Renal cortex interstitium (tissue), 15 donors: ENCODE measurements at places on chromosomes 12 and 14. TPM values are rescaled to one million over a fixed set of nuclear protein-coding genes. Genes with fewer than 3 reads are reported as not detected.

Gene GPRC5D
- polyA plus RNA-seq, result 0.33 TPM

Gene TSPAN8
- 35.7 TPM for polyA plus RNA-seq

Gene GLIPR1L1
- polyA plus RNA-seq, result not detected

Gene RPL10L
- polyA plus RNA-seq, result not detected

- DNase-seq, result no peak
These were observed 36.4 kb upstream of the EML1 start for GRCh38 chr14:99756796-99757195.

- no peak for DNase-seq
These were observed 8.9 kb downstream of the DCP1B start for GRCh38 chr12:1995205-1995896.

DNA sequence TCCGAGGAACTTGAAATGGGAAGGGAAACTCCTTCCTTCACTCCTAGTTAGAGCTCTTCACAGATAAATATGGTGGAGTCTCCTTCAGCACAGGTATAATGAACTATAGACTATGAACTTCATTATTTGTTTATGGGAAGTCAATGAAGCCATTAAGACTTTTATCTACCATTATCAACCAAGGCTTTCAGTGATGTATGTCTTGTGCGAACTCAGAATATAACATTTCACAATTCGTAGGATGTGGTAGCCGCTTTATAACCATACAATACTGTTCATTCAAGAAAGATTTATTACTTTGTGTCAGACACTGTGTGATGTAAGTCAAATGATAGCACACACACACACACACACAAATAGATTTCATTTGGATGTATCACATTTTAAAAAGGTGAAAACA, 24.8 kb upstream of the ETNK1 start:
- no peak for DNase-seq

DNA sequence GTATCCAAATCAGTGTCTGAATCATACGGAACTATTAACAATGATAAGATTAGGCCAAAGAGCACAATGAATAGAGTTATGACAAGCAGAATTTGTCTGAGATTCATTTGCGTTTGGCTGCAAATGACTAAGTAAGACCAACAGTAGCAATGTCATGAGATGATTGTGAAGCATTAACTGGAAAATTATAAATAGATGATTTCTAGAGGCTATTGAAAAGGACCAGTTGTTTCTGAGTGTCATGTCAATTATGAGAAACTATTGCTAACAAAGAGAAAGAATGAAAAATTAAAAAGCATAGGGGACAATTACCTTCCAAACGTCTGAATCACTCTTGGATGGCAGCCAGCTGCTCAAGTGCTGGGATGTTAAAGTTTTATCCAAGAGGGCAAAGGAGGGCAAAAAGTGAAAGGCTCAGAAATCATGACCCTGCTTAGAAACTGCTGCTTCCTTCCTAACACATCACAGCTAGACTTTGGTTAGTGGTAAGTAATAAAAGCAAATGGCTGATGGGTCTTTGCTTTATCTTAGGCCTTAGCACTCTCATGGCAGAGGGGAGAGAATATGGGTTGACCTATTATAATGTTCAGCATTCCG, 89.0 kb downstream of the AKAP6 start:
- no peak for DNase-seq

- DNase-seq, result no peak
These were observed 73.0 kb downstream of the TMEM132D start for GRCh38 chr12:129830796-129831195.

GRCh38 chr14:91367173-91368171, 50.1 kb downstream of the CCDC88C start:
- DNase-seq, result no peak

DNA sequence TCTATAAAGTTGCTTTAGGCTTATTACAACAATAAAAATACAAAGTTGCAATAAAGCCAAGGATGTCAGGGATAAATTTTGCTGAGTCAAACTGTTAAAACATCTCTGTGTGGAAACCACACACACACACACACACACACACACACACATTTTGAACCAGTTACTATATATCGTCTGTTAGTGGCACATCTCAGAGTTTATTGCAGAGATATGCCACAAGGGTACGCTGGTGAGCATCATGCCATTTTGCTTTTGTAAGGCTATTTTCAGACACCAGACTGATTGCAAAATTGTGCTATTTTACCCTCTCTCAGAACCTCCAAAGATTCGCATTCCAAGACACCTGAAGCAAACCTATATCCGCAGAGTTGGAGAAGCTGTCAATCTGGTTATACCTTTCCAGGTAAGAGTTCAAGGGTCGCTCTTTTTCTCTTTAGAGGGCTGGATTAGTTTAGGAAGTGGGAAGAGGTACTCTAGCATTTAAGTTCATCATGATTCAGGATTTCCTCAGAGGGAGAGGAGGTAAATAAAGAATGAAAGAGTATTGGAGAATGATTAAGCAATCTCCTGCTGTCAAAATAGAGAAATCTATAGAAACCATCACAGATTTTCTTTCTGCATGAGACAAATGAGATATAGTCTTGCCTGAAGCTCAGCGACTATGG, 27.3 kb upstream of the CHPT1 start:
- DNase-seq, result no peak

- DNase-seq, result no peak
These were observed 1324.1 kb downstream of the AACS start for GRCh38 chr12:126389220-126389841.

- DNase-seq, result no peak
These were observed 532.5 kb downstream of the VRK1 start for GRCh38 chr14:97329701-97330100.
